ENCODE measurements at places on chromosomes 6 and 20.

DNA sequence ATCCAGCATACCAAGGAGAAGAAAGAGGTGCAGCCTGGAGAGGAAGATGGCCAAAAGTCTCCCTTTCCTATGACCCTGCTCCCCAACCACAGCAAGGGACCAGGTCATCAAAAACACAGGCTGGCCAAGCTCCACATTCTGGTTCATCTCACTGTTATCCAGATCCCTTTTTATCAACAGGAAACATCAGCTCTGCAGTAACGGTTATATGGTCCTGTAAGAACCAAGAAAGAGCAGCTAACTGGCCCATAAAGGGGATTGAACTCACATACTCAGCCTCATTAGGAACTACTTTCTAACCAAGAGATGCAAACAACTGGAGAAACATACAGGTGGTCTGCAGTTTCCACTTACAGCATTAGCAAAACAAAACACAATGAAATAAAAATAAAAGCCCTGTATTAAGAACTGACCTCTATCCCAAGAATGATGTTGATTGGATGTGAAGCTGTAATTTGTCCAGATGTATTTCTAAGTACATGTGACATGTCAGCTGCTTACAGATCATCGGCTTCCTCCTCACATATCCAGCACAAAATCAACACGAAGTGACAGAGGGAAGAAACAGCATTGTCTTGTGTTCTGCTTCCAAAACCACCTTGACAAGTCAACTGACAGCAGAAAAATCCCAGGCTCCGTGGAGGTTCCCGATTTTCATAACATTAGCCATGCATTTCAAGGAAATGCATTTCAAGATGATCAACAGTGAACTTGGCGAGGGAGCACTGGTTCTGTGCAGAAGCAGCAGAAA, 557.2 kb upstream of the AGPAT4 start:
- DNase-seq: no peak

- DNase-seq: no peak
These were observed 331.9 kb upstream of the JARID2 start for GRCh38 chr6:14913931-14914330.

DNA sequence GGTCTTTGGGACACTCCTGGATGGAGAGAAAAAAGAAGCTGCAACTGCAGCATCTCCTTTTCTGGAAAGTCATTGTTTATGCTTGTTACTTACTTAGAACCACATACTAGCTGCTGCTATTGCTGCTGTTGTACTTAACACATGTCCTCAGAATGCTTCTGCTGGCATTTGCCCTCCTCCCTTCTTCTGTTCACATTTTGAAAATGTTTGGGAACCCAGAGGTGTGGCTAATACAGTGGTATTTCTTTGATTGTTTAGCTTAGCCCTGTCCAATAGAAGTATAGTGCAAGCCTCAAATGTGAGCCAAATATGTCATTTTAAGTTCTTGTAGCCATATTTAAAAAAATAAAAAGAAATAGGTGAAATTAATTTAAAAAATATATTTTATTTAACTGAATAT, 8.4 kb downstream of the DTD1 start:
- DNase-seq: no peak

DNA sequence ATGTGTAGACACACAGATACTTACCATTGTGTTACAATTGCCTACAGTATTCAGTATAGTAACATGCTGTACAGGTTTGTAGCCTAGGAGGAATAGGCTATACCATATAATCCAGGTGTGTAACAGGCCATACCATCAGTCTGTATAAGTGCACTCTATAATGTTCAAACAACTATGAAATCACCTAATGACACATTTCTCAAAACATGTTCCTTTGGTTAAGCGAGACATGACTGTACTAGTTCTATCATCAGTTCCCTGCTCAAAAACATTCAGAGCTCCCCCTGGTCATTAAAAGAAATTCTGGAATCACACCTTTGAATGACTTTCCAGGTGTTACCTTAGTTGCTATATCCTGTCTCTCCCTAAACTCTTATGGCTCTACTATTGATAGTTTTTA, 70.4 kb upstream of the SLC2A12 start:
- no peak for DNase-seq

- DNase-seq: no peak
These were observed 116.1 kb upstream of the CDH4 start for GRCh38 chr20:61135968-61136367.

DNA sequence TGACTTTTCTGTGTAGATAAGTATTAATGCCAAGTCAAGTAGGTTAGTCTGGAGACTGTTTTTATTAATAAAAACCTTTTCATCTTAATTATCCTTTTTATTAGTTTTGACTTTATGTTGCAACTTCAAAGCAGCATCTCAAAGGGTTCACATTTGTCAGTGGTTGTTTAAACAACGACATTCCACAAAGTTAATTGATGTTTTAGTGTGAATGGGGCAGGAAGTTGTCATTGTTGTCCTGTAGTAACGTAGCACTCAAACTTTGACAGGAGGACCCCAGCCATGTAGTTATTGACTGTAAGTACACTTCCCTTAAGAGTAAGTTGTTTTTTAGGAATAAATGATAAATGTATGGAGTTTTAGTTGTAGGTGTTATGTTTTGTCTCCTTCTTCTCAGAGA, 11.3 kb downstream of the SLC16A10 start:
- DNase-seq: no peak

GRCh38 chr20:37566590-37567330, 39.1 kb upstream of the BLCAP start:
- DNase-seq: no peak

- DNase-seq: no peak
These were observed 454.3 kb downstream of the PREX1 start for GRCh38 chr20:48373555-48373934.

GRCh38 chr6:40437631-40438030, 149.5 kb downstream of the LRFN2 start:
- DNase-seq: no peak

DNA sequence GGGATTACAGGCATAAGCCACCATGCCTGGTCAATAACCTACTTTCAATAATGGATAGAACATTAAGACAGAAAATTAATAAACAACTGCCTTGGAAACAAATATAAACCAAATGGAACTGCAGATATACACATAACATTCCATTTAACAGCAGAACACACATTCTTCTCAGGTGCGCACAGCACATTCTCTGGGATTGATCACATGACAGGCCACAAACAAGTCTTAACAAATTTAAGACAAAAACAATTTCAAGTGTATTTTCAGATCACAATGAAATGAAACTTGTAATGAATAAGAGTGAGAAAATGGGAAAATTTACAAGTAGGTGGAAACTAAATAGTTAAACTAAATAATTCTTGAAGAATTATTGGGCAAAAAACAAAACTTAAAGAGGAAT, 167.9 kb downstream of the TBX18 start:
- no peak for DNase-seq

DNA sequence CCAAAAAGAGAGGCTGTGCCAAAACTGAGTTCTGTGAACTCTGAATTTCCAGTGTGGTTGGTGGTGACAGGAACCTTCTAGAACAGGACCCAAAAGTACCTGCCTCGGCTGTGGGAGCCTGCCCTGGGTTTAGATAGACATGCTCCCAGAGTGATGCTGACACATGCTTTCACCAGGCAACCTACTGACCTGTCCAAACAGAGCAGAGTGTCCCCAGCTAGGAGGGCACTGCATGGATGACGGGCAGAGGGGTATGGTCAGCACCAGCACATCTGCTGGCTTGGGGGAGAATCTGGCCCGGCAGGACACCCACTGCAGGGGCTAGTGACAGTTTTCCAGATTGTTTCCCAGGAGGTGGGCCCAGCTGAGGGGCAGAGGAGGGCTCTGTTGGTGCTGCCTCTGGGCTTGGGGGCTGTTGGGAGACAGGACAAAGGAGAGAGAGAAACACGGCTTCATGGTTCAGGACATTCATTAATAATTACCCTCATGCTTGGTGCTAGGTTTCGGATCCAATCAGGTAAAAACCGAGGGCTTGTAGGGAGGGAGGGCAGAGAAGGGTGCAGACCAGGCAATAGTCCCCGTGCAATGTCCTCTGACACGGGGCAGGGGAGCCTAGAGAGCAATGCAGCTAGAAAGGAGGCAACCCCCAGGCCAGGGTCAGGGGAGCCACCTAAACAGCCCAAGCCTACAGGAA, 15.0 kb downstream of the KCNK5 start:
- no peak for DNase-seq

- no peak for DNase-seq
These were observed 28.4 kb upstream of the SDHAF4 start for GRCh38 chr6:70538376-70538775.

DNA sequence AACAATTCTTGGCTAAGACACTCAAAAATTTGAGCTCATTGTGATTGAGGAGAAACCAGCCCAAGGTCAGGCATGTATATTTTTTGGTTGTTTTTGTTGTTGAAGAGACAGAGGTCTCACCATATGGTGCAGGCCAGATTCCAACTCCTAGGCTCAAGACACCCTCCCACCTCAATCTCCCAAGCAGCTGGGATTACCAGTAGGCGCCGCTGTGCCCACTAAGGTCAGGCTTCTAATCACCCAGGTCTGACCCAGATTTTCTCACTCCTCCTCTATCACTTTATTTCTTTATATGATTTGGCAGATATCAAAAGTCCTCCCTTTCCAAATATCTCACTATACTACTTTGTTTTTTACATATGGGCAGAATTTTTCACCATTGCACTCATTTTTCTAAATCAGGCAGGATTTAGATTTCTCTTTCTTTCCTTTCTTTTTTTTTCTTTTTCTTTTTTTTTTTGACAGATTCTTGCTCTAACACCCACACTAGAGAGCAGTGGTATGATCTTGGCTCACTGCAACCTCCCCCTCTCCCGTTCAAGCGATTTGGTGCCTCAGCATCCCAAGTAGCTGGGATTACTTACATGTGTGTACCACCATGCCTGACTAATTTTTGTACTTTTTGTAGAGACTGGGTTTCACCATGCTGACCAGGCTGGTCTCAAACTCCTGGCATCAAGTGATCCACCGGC, 1.7 kb upstream of the C6orf141 start:
- DNase-seq: peak; percentile 48

DNA sequence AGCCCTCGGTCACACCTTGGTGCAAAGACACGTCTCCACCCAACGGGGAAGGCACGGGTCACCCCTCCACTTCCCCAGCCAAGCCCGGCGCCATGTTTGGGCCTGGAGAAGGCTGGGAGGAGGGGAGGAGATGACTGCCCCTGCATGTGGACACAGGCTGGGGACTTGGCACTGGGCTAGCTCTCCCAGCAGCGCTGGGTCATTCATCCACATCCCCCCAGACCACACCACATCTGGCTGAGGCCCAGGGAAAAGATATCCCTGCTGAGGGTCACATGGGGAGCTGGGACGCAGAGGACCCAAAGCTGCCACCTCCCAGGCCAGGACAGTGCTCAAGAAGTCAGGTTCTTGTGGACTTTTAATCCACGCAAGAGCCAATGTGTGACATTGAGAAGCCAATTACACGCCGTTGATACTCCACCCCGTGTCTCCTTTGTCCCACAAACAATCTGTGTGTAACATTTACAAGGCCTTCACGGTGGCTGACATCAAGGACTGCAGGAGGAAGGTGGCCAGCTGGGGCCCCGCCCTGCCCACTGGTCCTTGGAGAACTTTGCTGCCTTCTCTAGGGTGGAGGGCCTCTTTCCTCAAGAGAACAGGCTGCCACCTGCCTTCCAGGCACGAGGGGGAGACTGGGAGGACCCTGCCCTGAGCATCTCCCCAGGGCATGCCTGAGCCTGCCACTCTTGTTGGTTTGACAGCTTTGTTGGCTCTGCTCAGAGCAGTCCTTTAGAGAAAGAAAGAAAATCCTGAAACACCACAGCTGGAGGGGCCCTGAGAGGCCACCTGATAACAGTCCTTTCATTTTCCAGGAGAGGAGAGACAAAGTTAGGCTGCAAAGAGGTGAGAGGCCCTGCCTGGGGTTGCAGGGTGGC, 5.3 kb upstream of the IP6K3 start:
- DNase-seq: no peak

DNA sequence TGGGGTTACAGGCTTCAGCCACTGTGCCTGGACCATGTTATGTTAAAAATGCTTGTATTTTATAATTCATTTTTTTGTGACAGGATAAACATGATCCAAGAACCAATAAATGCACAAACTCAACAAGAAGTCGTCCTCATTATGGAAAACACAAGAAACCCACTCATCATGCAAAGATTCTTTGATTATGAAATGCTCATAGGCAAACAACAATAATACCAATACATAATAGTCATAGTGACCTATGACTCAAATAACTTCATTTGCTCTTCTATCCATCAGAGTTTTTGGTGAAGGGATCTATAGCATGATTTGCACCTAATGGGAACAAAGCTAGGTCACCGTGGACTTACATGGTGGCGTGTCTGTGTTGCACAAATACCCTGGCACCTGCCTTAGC, 217.1 kb upstream of the THEMIS start:
- no peak for DNase-seq

DNA sequence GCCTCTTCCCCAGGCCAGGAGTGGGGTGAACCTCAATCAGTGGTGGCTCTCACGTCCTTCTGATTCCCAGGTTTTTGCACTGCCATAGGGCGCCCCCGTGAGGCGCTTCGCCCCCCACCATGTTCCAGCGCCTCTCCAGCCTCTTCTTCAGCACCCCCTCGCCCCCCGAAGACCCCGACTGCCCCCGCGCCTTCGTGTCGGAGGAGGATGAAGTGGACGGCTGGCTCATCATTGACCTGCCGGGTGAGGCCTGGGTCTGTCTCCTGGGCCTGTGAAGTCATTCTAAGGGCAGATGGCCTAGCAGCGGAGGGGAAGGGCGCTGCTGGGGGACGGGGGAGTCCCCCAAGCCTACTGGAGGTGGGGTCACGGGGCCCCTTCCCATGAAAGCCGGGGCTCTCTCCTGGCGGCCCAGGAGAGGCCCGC, 4.5 kb downstream of the TP53INP2 start:
- DNase-seq: peak; percentile 72

DNA sequence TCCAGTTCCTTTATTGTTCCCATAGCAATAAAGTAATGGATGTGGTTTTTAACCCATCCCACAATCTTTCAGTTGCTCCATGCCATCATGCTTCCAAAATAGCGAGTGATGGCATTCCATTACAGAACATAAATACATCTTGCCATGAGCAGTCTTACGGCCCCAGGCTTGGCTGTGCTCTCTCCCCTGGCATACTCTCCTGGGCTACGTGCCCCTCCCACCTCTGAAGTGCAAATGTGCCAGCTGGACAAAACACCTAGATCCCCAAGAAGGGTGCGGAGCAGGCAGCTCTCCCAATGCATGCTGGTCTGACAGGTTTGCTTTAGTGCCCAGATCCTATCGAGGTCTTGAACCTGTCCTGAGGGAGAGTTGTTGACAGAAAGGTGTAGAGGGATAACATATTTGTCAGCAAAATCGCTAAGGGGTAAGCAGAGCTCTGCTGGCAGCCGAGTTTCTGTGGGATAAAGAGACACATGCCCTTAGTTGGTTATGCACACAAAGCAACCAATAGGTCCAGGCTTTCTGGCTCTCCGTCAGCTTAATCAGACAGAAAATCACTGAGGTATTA, 43.9 kb upstream of the PAX1 start:
- no peak for DNase-seq

- no peak for DNase-seq
These were observed 13.8 kb downstream of the CCN5 start for GRCh38 chr20:44728801-44729443.
